ENCODE measurements at places on chromosomes 11 and 22.

DNA sequence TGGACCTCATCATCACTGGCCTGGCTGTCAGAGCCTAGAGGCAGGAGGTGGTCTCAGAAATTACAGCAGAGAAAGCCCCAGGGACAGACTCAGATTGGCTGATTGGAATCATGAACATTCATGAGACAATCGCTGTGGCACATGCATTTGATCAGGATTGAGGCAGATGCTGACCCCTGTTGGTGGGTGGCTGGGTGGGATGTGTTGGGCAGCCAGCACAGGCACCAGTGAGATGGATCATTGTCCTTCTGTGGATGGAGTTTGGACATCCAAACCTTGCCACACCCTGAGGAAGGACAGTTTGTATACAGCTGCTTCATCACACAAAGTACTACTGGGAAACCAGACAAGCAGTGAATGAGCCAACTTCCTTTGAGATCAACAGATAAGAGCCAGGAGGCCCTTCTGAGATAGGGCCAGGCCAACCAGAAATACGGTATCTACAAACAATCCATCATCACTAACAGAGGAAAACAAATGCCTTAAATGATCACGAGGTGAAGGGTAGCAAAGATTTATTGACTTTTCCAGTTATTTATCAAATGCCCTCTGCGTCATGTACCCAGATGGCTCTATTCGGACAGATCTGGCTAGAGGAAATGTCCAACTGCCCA lies 17.3 kb downstream of the COMMD9 start:
- DNase-seq: no peak

DNA sequence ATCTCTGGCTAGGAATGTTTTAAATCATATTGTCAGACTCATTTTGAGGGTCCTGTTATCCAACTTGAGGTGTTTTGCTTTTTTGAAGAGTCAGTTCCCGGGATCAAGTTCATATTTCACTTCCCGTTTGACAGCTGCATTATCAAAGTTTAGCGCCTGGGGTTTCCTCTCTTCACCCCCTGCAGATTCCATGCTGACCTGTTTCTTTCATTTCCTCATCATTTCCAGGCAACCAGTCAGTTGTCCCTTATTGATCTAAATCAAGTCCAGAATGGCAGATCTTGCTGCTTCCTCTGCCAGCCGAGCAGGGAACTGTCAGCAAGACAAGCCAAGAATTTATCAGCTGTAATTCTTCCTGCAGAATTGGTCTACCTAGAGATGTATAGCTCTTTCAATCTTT lies 197.6 kb upstream of the SYN3 start:
- DNase-seq: no peak

DNA sequence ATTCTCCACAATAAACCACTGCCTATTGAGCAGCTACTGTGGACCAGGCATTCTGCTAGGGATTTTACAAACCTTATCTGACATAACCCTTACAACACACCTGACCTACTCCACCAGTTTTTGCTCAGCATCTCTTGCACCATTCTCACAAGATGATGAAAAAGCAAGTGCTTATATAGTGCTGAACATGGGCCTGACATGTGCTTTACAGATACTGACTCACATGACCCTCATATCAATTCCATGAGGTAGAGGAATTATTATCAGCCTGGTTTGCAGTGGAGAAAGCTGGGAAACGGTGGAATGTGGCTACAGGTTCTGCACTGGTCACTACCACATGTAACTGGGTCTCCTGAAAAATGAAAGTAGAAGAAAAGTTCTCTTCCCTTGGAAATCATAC lies 37.5 kb upstream of the PANX1 start:
- no peak for DNase-seq

DNA sequence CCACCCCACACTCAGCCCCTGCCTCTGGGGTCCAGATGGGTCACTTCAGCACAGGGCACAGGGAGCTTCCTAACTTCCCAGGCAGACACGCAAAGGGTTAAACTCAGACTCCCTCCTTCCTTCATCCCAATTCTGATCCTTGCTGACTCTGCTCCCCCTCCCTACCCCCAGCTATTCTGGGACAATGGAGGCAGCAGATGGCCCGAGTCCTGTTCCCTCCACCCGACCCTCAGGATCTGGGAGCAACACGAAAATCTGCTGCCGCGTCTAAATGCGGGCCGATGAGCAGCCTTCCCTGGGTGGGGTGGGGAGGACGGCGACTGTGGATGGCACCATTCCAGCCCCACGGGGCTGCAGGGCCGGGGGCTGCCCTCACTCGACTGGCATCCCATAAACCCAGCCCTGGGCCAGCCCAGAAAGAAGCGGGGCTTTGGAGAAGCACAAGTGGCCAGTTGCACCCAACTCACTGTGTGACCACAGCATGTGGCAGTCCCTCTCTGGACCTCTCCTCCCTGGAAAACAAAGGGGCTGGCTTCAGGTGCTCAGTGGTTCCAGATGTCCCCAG lies 18.7 kb downstream of the MFNG start:
- no peak for DNase-seq

DNA sequence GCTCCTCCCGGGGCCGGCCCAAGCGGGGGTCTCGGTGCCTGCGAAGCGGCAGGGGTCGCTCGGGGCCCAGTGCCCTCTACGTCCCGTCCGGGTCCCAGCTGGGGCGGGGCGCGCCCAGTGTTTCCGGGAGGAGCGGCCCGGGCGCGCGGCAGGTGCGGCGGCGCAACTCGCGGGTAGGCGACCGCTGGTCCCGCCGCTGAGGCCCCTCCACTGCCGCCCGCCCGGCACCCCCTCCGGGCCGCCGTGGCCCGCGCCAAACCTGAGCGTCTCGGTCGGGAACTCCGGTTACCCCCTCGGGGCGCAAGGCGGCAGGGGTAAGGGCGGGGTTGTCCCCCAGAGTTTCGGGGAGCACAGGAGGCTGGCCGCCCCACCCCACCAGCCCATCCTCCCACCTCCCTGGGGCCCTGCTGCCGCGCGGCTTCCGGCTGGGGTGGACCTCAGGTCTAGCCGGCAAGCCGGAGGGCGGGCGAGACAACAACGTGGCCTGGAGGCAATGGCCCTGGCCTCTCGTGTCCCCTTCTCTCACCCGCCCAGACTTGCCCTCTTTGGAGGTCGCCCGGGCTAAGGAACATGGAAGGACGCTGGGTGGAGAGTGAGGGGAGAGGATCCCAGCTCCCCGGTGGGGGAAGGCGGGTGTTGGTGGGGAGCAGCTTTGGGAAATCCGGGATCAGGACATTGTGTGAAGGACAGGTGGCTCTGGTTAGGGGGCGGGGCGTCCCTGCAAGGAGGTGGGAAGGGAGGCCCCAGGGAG lies 398 bp upstream of the CRACR2B start:
- DNase-seq: no peak

- DNase-seq: no peak
These were observed 46.4 kb upstream of the AMOTL1 start for GRCh38 chr11:94721565-94722292.

DNA sequence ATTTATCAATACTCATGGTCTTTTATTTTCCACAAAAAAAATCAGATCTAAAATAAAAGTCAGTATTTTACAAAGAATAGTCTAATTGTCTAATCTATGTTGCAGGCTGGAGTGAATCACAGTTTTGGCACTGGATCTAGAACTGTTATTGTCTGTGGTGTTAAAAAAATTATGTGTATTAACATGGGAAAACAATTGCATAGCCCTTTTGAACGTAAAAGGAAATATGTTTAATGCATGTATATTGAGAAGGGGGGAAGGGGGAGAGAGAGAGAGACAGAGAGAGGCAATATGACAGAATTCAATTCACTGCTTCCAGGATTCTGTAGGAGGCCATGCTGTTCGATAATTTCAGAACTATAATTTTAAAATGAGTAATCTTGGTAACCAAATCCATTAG lies 324.9 kb upstream of the CCDC90B start:
- no peak for DNase-seq

GRCh38 chr22:40224702-40225101 lies 47.0 kb downstream of the TNRC6B start:
- DNase-seq: peak; percentile 59

GRCh38 chr11:111793863-111794262 lies 27.7 kb upstream of the PPP2R1B start:
- no peak for DNase-seq

DNA sequence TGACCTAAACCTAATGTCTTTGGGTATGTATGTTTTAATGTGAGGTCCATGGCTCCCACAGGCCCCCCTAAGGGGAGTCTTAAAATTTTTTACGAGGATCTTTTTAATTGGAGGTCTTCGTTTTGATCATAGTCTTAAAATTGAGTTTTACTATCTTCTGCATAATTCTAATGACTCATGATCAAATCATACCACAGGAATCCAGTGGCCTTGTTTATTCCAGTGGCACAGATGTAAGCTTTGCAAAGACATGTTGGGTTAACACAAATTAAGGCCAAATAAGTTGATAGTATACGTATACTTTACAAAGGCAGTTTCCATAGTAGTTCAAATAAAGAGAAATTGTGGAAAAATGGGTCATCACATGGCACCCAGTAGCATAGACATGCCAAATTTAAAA lies 33.9 kb upstream of the FJX1 start:
- DNase-seq: no peak

- DNase-seq: no peak
These were observed 421.5 kb downstream of the BRD1 start for GRCh38 chr22:49406047-49406650.

GRCh38 chr11:95378111-95378510 lies 147.1 kb upstream of the SESN3 start:
- DNase-seq: no peak

DNA sequence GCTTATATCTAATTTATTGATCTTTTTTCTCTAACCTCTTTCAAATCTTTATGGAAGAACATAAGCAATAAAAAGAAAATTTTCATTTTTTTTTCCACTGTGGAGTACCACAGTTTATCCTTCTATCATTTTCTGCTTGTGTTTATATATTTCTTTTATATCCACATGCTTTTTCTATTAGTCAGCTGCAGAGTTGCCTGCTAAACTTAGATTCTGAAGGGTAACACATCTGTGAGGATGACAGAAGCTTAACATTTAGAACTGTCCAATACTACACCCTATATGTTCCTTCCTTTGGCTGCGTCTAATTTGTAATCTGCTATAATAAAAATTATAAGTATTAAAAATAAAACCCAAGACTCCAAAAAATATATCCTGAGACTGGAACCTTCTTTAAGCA lies 20.8 kb downstream of the CCDC90B start:
- no peak for DNase-seq

DNA sequence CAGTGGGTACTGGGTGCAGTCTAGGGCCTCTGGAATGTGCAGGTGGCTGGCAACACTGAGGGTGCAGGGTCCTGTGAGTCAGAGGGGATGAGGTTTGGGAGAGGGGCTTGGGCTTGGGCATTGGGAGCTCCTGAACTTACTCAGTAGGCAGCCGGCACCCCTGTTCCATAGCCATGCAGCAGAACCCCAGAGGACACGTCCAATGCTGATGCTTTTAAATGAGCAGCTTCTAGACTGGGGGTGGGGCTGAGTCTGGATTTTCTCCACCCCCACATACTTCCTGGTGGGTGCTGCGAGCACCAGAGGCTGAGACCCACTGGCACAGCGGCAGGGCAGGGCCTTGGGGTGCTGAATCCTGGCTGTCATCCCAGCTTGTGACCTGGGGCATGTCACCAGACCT lies 71.4 kb downstream of the ARHGAP8 start:
- no peak for DNase-seq

GRCh38 chr22:34866081-34866480 lies 199.9 kb upstream of the ISX start:
- DNase-seq: no peak

GRCh38 chr22:20751185-20751851 lies 22.6 kb upstream of the SERPIND1 start:
- DNase-seq: no peak

DNA sequence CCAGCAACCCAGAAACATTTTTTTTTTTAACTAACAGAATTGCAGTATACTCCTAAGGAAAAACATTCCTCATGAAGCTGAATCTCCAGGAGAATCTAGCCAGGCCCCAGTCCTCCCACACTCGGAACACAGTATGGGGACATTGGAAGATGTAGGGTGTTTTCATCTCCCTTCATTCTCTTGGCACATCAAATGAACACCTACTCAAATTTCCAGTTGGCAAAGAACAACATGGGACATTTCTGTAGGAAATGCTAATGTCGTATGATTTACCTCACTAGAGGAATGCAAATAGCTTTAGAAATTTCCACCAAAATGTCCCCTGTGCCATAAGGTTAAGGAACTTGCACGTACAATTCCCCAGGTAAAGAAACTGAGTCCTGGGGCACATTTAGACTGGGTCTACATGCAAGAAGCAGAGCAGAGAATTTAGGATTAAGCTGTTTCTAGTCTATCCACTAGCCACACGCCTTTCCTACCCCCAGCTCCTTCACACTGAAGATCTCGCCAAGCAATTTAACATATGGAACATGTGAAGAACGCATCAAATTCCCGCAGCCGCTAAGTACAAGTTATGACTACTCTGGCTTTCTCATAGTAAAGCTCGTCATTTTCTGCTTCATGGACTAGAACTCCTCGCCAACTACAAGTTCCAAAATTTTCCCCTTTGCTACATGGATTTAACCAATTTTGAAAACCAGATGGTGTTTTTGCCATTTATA lies 2.9 kb upstream of the CADM1 start:
- DNase-seq: no peak

GRCh38 chr11:134785660-134786284 lies 373.7 kb upstream of the B3GAT1 start:
- no peak for DNase-seq

- no peak for DNase-seq
These were observed 1.4 kb upstream of the OSBPL5 start for GRCh38 chr11:3166268-3167142.

GRCh38 chr22:37802310-37803194 lies 5.2 kb upstream of the GCAT start:
- peak; percentile 11 for DNase-seq

DNA sequence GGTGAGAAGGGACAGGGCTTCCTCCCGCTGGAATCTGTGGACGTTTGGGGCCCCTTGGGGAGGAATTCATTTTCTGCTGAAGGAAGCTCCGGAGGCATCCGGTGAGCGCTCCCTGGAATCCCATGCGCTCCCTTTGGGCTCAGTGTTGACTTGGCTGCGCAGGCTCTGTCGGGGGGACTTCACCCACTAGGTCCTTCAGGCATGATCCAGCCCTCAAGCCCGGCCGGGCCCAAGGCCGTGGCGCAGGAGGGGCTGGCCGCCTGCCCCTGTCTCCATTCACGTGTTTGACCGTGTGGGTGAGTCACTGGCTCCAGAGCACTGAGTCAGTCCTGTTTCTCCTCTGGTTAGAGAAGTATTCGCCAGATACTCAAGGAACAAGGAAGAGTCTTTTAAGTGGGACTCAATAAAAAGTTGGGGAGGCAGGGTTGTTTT lies 1.4 kb downstream of the CTTN start:
- DNase-seq: no peak

GRCh38 chr11:46248289-46249102 lies 29.0 kb upstream of the CREB3L1 start:
- no peak for DNase-seq

GRCh38 chr22:25716637-25717036 lies 25.4 kb upstream of the MYO18B start:
- no peak for DNase-seq

GRCh38 chr22:31683181-31684105 lies 21.4 kb upstream of the PISD start:
- DNase-seq: no peak

DNA sequence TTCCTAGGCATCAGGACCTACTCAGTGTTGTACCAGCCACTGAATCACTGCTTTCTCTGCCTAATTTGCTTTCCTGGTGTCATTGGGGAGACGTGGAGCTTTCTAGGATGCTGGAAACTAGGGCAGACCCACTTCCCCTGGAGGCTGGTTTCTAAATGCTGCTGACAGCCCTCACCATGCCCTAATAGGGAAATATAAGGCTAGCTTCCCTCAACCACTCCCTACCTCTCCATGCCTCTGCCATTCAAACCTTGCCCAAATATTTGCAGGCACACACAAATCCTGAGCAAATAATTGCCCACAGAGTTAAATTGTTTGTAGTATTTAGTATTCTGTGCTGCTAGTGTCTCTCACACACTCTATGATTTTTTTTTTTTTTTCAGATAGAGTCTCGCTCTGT lies 310.2 kb downstream of the DDX10 start:
- DNase-seq: no peak

Measured in activated CD4-positive, alpha-beta T cell treated with anti-CD3 and anti-CD28 coated beads for 4 hours (primary cell).